ENCODE measurements at places on chromosomes 16 and 17.
A peak's percentile ranks its signal among the peaks of the same experiment; 100 is the strongest.

- no peak for DNase-seq
These were observed 112.6 kb upstream of the MPHOSPH6 start for GRCh38 chr16:82282662-82283061.

GRCh38 chr16:66489385-66489784 is 60.5 kb downstream of the TK2 start:
- no peak for DNase-seq

DNA sequence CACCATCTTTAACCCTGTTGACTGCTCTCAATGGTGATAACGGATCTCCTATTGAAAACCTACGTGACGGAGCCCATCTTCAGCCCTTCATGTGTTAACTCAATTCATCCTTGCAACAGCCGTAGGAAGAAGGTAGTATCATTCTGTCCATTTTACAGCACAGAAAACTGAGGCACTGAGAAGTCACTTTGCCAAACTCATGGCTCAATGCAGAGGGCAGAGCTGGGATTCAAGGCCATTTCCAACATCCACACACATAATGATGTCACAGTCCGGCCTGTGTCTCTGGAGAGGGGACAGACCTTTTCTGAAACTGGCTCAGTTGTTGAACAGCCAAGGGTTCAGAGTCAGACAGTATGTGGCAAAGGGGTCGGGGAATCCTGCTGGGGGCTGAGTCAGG is 52.6 kb upstream of the CMIP start:
- DNase-seq, result no peak

- DNase-seq, result no peak
These were observed 153.8 kb downstream of the MSI2 start for GRCh38 chr17:57410169-57410568.

DNA sequence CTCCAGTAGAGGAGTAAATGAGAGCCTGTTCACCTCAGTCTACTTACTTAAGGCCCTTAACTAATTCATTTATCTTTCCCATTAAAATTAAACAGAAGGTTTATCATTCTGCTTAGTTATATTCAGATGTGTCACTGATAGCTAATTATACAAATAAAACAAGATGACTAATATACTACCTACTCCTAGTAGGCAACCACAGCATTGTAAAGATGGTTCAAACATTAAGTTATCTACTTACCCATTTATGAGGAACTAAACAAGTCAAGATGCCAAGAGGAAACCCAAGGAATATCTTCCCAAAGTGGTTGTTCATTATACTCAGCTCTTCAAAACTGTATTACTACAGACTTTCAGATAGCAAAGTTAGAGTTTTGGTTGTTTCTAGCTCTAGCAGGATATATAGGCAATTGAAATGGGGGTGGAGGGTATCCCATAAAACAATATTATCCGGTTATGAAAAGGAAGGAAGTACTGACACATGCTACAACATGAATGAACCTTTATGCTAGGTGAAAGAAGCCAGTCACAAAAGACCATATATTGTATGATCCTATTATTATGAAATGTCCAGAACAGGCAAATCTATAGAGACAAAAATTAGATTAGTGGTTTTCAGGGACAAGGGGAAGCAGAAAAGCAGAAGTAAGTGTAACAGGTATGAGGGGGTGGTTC is 56.5 kb downstream of the SPAG9 start:
- no peak for DNase-seq

- no peak for DNase-seq
These were observed 64.2 kb downstream of the STH start for GRCh38 chr17:46063241-46063640.

- no peak for DNase-seq
These were observed 23.8 kb downstream of the FAM222B start for GRCh38 chr17:28818819-28819221.

GRCh38 chr17:42667088-42667951 is 8.2 kb downstream of the TUBG2 start:
- no peak for DNase-seq

DNA sequence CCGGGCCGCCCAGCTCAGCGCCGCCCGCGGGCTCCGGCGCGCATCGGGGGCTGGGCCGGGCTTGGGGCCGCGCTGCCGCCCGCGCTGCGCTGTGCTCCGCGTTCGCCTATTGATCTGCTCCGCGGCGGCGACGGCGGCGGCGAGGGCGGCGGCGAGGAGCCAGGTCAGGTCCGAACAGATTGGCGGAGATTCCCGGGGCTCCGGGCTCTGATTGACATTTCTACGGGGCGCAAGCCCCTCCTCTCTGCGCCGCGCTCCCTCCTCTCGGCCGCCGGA is 559 bp downstream of the IRX3 start:
- no peak for DNase-seq

- DNase-seq, result no peak
These were observed 7.0 kb downstream of the CD19 start for GRCh38 chr16:28938721-28939120.

- DNase-seq, result no peak
These were observed 2.7 kb downstream of the NXPH3 start for GRCh38 chr17:49578414-49578813.

DNA sequence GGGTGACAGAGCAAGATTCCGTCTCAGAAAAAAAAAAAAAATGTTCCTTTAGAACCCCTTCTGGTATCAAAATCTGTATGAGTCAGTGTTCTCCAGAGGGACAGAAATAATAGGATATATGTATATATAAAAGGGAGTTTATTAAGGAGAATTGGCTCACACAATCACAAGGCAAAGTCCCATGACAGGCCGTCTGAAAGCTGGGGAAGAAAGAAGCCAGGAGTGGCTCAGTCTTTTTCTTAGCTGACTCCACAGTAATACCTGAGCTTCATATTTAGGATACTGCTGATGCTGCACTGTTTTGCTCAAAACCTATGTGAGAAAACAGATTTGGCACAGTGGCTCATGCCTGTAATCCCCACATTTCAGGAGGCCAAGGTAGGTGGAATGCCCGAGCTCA is 22.5 kb downstream of the ZZEF1 start:
- no peak for DNase-seq

DNA sequence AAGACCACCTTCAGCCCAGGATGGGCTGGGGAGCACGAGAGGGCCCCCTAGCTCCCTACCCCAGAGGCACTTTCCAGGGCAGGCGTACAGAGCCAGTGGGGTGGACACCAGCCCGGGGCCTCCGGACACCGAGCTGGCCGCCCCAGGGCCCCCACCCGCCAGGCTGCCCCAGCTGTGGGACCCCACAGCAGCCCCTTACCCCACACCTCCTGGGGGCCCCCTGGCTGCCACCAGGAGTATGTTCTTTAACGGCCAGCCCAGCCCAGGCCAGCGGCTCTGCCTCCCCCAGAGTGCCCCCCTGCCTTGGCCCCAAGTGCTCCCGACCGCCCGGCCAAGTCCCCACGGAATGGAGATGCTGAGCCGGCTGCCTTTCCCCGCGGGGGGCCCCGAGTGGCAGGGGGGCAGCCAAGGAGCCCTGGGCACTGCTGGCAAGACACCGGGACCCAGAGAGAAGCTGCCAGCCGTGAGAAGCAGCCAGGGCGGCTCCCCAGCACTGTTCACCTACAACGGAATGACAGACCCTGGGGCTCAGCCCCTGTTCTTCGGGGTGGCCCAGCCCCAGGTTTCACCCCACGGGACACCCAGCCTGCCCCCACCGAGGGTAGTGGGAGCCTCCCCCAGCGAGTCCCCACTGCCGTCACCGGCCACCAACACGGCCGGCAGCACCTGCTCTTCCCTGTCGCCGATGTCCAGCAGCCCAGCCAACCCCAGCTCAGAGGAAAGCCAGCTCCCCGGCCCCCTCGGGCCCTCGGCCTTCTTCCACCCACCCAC is 24.3 kb upstream of the ZFPM1 start:
- no peak for DNase-seq

GRCh38 chr17:49204516-49204915 is 5.9 kb downstream of the GNGT2 start:
- DNase-seq, result no peak

GRCh38 chr17:38428112-38428642 is at the start of gene ARHGAP23:
TSS of gene ARHGAP23 (plus strand) at chr17:38428464. CDS start at chr17:38428486, 22 bp downstream.
- DNase-seq, result peak; percentile 36

DNA sequence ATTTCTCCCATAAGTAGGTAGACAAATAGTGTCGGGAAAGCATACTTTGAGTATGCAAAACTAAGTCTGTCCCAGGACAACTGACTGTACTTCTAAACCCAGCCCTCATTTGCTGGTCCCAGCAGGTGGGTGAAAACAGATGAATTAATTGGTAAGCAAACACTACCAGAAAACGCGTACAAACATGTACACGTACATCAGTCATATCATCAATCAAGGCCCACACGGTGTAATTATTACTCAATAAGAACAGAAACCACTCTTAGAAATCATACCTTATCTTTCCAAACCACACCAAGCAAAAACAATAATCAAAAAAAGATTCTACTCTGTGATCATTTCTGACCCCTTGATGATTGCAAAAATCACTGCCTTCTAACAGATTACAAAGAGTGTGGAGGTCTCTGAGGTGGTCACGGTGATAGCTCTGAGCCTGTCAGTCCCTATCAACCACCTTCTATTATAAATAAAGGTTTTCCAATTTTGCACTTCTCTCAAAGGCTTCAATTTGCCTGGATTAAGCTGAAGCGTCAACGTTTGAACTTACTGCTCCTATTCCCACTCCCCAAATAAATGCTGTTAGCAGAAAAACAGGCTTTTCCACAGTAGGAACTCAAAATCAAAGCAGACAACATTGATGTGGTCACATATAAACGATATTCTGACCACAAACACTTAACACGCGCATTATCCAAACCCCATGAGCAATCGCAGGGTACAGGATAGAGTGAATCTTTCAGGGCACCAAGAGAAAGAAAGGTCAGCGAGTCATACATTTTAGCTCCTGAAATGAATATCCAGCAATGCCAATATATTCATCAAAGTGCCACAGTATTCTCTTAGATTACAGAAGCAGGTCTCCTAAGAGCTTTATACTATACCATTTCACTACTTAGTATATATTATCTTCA is 211.9 kb downstream of the STX8 start:
- DNase-seq, result no peak

GRCh38 chr17:384622-385177 is 32.1 kb upstream of the RPH3AL start:
- no peak for DNase-seq

- no peak for DNase-seq
These were observed 223.4 kb upstream of the TNRC6C start for GRCh38 chr17:77735081-77735565.

- peak; percentile 86 for DNase-seq
These were observed 1.3 kb upstream of the HIC1 start for GRCh38 chr17:2053380-2054261.

DNA sequence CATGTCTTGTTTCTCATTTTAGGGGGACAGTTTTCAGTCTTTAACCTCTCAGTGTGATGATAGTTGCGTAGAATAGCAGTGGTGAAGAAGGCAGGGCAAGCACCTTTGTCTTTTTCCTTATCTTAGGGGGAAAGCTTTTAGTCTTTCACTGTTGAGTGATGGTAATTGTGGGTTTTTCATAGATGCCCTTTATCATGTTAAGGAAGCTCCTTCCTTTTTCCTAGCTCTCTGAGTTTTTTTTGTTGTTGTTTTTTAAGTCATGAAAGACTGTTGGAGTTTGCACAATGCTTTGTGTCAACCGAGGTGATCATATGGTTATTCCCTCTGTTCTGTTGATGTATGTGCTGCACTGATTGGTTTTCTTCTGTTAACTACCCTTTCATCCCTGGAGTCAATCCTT is 15.7 kb downstream of the NOL11 start:
- no peak for DNase-seq

DNA sequence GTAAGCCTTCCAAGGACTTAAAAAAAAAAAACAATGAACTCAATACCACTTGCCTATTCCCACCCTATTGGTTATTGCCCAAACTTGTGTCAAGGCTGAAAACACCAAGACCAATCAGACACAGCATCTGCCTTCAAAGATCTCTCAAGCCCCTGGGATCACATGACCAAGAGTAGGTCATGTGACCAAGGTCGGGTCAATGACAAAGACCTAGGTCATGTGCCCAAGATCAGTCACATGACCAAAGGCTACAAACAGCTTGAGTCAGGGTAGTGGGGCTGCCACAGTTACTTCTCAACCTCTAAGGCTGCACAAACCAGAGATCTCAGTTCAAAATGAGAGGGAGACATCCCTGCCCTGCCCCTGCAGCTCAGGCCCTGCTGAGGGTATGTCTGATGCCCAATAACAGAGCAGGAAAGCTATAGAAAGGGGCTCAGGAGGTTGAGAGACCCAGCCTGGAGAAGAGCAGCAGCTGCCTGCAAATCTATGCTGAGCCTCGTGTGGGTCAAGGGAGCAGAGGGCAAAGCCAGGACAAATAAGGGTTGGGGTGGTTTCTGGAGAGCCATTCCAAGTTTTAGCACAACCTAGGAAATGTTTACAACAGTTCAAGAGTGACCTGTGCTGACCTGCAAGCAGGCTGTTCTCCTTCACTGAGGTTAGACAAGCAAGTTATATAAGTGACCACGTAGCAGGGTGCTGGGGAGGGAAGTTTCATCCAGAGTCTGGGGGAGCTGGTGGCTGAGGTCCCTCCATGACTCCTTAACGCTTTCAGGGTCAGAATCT is 48.8 kb downstream of the PIMREG start:
- no peak for DNase-seq

All from CD4-positive, alpha-beta T cell treated with Interleukin-15 for 1 hour (primary cell).